CD4-positive, alpha-beta T cell treated with Interleukin-4 for 1 hour (primary cell): ENCODE measurements at places on chromosomes 1 and 21.

- no peak for DNase-seq
Observed at GRCh38 chr1:24202556-24202955, 15.5 kb upstream of the IFNLR1 start.

- no peak for DNase-seq
Observed at GRCh38 chr1:26191739-26192138, 1.3 kb downstream of the CATSPER4 start.

- no peak for DNase-seq
Observed at GRCh38 chr1:225699336-225699735, 46.4 kb upstream of the ENAH start.

GRCh38 chr1:66413838-66414175, 120.1 kb upstream of the SGIP1 start:
- DNase-seq, result no peak

DNA sequence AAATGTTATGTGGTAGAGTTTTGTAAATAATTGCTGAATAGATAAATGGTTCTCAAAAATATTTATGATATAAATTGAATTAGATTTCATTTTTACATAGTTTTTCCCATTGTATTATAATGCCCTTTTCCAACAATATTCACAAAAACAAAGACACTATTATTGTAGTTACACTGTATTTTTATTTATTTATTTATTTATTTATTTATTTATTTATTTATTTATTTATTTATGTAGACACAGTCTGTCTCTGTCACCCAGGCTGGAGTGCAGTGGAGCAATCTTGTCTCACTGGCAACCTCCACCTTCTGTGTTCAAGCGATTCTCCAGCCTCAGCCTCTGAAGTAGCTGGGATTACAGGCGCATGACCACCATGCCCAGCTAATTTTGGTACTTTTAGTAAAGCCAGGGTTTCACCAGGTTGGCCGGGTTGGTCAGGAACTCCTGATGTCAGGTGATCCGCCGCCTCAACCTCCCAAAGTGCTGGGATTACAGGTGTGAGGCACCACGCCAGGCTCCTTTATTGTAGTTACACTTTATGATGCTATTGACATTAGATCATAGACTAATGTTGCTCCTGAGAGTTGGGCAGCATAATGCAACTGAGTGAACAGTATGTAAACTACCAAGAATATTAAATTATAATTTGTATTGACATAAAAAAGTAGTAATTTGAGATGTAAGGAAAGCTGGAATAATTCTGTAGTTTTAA, 1430.0 kb upstream of the PRMT6 start:
- no peak for DNase-seq

GRCh38 chr21:41611441-41611840, 103.5 kb upstream of the TMPRSS2 start:
- DNase-seq, result no peak

- DNase-seq, result no peak
Observed at GRCh38 chr1:176536588-176536987, 73.6 kb downstream of the PAPPA2 start.

DNA sequence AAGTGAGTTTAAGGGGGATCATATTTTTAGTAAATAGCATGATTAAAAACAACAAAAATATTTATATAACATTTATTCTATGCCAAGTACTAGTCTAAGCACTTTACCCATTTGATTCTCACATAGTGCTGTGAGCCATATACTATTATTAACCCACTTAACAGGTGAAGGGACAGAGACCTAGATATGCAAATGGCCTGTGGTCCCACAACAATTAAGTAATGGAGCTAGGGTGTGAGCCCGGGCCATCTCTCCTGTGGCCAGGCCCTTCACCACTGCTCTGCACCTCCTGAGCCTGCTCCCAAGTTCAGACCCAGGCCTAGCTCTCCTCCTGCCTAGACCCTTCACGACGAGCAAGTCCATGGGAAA, 537 bp downstream of the ASCL5 start:
- DNase-seq, result no peak

DNA sequence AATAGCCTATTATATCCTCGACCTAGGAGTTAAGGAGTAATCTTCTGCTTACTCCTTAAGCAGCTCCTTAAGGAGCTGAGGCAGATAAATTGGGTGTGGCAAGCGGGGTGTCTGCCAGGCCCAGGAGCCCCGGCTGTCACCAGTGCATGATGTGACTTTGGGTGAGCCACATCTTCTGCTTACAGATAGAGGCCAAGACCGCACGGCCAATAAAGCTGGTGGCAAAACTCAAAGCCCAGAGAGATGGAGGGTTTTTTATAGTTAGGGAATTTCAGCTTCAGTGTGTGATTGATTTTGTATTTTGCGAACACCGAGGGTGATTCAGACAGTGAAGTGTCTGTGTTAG, 9.8 kb downstream of the MX2 start:
- DNase-seq, result no peak

- peak; percentile 99 for DNase-seq
Observed at GRCh38 chr1:244451951-244452795, 464 bp upstream of the ADSS2 start.

- DNase-seq, result no peak
Observed at GRCh38 chr1:116243333-116244054, 129.6 kb upstream of the ATP1A1 start.

- no peak for DNase-seq
Observed at GRCh38 chr21:23524685-23525084, 2082.6 kb downstream of the MRPL39 start.

- DNase-seq, result no peak
Observed at GRCh38 chr1:97867127-97867526, 53.7 kb downstream of the DPYD start.

GRCh38 chr1:97976801-97977200, 56.0 kb upstream of the DPYD start:
- DNase-seq, result no peak

DNA sequence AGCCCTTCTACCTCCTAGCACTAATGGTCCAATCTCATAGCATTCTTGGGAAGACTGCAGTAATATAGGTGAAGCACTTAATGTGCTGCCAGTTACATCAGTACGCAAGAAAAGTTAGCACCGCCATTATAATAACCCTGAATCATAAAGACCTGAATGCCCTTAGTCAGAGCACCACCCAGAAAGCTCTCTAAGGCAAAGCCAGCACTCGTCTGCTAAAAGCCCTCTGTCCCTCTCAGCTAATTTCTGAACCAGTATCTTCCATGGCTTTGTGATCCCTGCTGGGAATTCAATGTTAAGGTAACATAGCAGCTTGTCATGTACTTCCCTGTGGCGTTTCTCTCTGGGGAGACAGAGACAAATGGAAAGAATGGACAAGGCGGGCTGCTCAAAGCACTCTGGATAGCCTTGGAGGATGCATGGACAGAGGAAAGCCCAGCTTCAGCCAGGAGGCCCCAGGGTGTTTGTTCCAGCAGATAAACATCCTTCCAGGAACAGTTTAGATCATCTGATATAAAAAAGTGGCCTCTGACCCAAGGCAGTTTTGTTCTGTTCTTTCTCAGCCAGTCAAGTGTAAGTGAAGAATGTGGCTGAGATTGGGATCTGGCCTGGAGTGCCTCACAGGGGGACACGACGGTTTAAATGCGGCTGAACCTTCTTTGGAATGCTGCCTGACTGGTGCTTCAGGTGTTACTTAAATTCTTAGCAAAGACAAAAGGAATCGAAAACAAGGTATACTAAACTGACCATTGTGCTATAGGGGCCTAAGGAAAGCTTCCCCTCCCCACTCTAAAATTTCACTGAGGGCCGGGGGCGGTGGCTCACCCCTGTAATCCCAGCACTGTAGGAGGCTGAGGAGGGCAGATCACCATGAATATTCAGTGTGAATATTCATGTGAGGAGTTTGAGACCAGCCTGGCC, 58.1 kb upstream of the VTCN1 start:
- no peak for DNase-seq

DNA sequence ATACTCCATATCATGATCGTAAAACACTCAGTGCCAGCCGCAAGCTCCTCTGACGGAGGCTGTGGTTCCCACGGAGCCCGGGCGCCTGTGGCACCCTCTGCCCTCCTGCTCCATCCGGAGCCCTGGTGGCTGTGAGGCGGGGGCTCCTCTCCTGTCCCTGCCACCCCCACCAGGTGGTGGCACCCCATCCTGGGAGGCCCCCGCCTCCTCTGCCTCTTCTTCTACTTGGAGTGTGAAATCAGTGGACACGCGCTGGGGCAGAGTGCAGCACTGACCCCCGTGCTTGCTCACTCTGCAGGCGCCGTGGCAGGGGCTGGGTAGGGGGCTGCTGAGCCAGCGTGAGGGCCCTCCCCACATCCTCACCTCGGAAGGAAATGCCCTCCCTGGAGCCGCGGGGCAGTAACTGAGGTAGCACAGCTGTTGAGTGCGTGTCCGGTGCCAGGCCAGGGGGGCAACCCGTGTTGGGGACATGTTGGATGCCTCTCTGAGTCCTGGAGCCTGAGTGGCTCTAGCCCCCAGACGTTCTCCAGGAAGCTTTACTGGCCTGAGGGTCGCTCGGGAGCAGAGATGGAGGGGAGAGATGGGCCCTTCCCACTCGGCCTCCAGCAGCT, 58.7 kb upstream of the ABCG1 start:
- DNase-seq, result no peak

DNA sequence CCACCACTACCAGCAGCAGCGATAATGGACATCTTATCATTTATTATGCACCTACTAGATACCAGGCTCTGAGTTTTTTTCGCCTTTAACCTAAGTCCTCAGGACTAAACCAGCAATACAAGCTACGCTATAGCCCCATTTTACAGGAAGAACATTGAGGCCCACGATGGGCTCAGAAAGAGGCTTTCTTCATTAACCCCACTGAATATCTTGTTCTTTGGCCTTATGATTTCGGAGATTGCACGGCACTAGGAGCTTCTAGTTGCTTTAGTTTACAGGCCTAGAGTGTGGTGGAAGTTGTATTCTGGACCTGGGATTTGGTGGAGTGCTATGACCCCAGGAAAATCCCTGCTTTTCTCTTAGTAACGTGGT, 1.5 kb downstream of the SESN2 start:
- no peak for DNase-seq

GRCh38 chr1:7642781-7643529, 128.1 kb upstream of the VAMP3 start:
- DNase-seq, result no peak

DNA sequence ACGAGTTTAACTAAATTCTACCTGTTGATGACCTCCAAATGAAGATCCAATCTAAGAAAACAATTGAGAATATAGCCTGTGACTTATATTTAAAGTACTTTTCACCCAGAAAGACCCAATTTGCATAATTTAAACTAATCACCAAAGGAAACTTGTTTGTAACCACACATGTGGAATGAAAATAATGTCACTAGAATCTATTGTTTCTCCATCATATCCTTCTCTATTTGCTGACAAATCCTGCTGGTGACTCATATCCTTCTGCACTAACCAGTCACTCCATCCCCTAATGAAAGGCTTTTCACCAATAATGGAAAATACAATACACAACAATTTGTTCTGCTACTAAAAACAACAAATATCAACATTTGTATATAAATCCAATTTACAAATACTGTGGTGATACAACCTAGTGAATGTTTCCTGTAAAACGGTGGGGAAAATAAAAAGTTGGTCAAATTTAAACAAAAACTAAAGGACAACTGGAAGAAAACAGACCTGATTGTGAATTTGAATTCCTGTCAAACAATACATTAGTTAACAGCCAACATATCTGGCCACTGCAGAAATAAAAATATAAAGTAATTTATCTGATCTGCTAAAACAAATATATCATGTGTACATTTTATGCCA, 6.5 kb downstream of the PTP4A2 start:
- no peak for DNase-seq

DNA sequence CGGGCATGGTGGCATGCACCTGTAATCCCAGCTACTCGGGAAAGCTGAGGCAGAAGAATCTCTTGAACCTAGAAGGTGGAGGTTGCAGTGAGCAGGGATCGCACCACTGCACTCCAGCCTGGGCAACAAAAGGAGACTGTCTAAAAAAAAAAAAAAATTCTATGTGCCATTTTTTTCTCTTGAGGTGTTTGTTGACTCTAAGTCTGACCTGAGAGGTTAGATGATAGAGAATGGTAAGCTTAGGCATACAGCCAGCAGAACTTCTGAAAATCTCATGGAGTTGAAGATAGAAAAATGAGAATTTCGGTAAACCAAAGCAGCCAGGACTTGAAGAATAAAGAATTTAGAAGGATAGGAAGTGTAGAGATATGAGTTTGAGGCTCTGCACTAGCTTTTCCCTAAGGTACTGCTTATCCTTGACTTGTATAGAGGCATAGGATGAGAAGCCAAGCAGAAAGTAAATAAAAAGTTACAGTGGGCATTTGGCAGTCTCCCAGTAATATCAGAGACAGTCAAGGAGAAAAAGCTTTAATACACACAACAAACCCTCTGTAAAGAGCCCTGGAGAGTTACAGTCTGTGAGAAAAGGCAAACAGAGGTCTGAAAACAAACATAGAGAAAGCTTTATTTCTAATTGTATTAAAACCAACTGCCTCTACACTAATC, 24.3 kb downstream of the F13B start:
- no peak for DNase-seq

DNA sequence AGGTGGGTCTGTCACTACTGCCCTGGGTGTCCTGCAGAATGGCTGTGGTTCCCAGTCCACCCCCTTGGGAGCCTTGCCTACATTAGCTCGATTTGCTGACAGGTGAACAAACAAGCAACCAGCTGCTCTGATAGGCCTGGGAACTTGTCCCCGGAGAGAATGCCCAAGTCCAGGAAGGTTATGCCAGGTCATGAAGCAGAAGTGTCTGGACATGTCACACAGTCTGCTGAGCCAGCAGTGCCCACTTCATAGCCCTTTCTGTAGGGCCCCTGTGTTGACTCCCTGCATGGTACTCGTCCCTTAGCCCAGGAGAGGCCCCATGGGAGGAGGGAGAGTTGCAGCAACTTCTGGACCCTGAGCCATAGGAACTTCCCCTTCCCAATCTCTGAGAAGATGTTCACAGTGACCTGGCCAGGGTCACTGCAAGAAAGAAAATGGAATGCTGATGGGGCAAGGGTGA, 31.0 kb downstream of the UCK2 start:
- no peak for DNase-seq

GRCh38 chr21:41759214-41759840, 7.5 kb downstream of the RIPK4 start:
- no peak for DNase-seq

DNA sequence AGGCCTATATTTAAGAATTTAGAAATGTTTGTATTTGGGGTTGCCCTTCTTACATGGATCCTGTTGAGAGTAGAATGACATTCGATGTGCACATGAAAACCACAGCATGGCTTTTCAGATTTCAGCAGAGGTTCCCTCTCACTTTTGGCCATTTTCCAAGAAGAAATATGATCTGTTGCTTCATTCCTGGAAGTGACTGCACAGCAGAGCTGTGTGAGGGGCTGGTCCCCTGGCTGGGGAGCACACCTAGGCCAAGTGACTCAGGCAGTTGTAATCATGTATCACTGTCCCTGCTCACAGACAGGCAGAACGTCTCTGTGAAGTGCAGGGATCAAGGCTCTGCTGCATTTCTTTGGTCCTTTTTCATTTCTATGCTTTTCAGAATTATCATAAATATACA, 32.3 kb downstream of the AGT start:
- no peak for DNase-seq

GRCh38 chr1:240854367-240854766, 242.4 kb upstream of the GREM2 start:
- no peak for DNase-seq
